Vagina (tissue), 2 donors: ENCODE measurements at places on chromosomes 12 and 14.

DNA sequence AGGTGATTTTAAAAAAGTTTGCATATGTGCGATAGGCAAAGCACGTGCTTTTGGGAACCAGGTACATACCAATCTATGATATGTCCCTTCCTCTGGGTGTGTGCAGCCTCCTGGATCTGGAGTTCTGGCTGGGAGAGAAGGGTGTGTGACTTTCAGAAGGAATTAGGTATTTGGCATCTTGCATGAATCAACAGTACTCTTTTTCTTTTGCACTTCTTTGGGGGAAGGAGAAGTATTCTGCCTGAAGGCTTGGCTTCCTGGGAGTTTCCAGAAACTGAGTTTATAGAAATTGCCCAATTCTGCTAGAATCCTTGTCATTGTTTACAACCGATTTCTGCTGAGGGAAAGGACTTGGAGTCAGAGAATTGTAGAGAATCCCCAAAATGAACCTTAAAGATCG is 2.9 kb upstream of the CLMN start:
- no peak for DNase-seq

DNA sequence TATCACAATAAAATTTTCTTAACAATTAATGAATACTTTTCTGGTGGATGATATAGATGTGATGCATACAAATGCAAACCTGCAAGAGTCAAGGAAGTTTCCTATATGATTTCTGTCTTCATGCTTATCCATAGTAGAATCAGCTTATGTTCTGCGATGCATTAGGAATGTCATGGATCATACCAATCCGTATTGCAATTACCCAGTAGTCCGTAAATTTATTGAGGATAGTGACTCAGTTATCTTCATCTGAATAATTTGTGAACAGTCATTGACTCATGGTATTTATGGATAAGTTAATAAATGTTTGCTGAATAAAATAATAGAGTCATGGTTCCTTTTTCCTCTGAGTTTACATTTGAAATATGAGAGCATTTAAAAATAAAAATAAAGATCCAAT is 483.4 kb downstream of the LRFN5 start:
- DNase-seq = no peak

GRCh38 chr14:33782923-33783322 is 168.0 kb downstream of the EGLN3 start:
- no peak for DNase-seq

- DNase-seq = no peak
Measured at GRCh38 chr14:56482310-56482911, 97.2 kb upstream of the TMEM260 start.

GRCh38 chr14:64926398-64926995 is 12.2 kb downstream of the CHURC1 start:
- no peak for DNase-seq

GRCh38 chr14:105192866-105193731 is 12.0 kb upstream of the NUDT14 start:
- no peak for DNase-seq

DNA sequence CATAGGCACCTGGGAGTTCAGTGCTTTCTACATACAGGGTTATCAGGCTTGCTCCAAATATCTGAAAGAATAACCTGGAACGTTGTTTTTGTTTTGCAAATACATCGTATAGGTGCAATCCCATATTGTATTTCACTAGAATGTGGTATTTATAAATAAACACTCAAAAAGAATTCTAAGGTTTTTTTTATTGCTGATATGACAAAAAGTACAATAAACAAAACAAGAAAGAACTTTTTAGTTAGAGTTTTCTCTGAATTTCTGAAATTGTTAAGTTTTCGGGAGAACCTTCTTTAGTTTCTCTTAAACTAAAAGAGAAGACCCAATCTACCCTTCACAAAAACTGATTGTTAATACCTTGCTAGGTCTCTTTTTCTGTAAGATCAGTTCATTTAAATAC is 225.8 kb downstream of the CCDC59 start:
- DNase-seq = no peak

DNA sequence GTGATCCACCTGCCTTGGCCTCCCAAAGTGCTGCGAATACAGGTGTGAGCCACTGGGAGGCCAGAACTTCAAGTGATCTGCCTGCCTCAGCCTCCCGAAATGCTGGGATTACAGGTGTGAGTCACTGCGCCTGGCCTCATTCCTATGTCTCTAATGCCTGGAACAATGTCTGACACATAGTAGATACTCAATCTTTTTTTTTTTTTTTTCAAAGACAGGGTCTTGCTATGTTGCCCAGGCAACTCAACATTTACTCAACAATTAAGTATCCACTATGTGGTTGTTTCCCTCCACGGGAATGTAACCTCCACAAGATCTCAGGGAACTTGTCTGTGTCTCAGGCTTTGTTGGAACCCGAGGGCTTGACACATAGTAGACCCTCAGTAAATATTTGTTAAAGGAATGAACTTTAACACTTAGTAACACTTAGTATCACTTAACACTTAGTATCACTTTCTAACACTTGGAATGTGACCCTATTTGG is 3.0 kb upstream of the TMEM120B start:
- no peak for DNase-seq

GRCh38 chr12:51450333-51450732 is 25.7 kb downstream of the SLC4A8 start:
- no peak for DNase-seq

GRCh38 chr12:92002195-92002649 is 143.4 kb downstream of the BTG1 start:
- no peak for DNase-seq

DNA sequence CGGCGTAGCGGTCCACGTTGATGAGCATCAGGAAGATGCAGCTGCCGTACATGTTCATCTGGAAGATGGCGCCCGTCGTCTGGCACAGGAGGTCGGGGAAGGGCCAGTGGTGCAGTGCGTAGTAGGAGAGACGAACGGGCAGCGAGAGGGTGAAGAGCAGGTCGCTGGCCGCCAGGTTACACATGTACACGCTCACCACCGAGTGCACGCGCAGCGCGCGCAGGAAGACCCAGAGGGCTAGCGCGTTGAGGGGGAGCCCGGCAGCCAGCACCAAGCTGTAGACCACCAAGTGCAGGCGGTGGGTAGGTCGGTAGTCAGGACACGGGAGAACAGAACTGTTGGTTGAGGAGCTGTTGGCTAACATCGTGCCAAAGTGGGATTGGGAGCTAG is 13.7 kb upstream of the CHD4 start:
- DNase-seq = no peak

DNA sequence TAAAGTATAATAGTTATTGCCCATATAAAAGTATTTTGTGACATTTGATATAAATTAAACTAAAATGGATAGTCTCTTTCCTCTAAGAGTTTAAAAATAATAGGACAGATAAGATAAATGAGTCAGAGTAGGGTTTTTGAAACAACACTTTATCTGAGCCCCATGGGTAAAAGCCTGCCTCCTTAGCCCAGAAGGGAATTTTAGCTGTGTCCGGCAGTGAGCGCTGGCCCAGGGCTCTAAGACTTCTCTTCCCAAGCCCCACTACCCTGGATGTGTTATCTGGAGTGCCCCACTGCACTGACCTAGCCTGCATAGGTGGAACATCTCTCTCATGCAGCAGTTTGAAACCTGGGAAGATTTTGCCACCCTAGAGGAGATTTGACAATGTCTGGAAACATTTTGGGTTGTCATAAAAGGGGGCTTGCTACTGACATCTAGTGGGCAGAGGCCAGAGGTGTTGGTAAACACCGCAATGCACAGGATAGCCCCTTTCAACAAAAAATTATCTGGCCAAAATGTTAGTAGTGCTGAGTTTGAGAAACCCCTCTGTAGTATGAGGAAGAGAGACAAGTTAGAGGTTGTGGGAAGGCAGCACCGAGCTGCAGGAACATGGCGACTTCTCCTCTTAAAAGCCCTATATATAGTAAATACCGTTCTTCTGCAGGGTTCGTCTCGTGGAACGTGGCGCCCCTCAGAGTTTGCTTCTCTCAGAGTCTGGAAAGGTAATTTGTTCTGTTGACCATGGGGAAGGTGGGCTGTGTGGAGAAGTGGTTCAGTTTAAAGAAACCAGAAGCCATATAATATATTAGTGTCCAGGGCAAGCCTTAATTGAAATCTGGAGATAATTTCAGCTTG is 29.3 kb upstream of the ATF1 start:
- DNase-seq = no peak

DNA sequence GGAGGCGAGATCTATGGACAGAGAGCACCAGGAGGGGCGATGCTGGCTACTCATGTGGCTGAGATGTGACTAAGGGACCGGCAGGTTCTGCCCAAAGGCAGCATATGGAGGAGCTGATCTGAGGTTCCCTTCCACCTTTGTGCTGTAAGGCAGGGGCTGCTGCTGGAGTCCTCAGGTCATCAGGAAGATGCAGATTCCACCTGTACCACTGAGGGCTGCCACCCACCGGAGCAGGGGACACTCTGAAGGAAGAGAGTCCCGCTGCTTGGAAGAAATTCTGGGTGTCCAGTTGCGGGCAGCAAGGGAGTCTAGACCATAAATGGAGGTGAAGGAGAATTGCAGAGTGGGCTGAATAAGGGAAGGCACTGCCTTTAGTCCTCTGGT is 55.3 kb downstream of the PLEKHG3 start:
- no peak for DNase-seq

- no peak for DNase-seq
Measured at GRCh38 chr14:23126548-23127278, 7.7 kb upstream of the CEBPE start.

- no peak for DNase-seq
Measured at GRCh38 chr12:16901946-16902345, 296.0 kb upstream of the LMO3 start.

DNA sequence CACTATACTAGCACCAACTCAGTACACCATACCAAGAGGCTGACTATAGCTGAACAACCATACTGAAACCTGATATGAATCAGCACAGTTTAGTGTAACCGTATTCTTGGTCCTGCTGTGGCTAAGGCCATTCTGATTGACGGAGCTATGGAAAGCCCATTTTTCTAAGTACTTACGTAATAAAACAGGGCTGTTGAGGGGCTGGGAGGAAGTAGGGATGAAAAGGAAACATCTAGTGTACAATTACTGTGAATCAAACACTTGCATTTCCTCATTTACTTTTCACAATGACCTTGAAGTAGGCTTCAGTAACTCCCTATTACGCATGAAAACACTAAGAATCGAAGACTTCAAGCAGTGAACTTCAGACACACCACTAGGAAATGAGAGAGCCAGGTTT is 198.2 kb downstream of the BTG1 start:
- DNase-seq = no peak

DNA sequence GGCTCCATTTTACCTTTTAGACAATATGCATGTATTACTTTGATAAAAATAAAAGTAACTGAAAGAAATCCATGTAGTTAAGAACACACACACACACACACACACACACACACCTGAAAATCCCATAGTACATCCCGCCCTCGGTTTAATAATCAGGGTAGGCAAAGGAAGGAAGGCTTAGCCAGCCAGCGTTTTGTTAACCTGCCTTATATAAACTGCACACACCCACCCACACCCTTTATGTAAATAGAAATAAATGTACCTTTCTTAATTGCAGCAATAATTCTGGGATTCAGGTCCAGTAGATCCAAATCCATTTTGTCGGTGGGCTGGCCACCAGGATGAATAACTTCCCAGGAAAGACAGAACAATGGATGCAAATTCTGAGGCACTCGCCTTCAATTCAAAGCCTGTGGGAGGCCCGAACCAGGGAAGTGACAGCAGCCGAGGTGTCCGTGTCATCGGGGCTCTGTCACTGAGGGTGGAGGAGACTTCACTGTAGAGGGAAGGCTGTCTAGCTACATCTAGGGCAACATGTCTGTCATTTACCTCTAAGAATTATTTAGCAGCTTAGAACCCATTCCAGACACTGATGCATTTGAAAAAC is 4.4 kb downstream of the XRCC3 start:
- no peak for DNase-seq

- no peak for DNase-seq
Measured at GRCh38 chr12:45988264-45988663, 2.1 kb downstream of the SCAF11 start.

DNA sequence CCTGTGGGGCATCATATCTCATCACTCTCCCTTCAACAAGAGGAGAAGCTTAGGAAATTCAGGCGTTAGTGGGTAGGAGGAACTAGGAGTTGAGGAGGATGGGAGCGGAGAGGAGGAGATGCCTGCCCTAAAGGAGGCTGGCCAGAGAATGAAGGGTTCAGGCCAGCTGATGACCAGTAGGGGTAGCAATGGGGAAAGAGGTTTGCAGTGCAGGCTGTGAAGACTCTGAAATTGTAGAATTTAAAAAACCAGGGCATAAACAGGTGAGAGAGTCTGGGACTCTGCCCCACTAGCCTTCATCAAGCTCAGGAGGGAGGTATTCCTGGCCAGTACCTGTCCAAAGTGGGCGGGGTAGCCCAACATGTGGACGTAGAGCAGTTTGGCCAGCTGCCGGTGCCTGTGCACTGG is 809 bp downstream of the AP1G2 start:
- DNase-seq = no peak

DNA sequence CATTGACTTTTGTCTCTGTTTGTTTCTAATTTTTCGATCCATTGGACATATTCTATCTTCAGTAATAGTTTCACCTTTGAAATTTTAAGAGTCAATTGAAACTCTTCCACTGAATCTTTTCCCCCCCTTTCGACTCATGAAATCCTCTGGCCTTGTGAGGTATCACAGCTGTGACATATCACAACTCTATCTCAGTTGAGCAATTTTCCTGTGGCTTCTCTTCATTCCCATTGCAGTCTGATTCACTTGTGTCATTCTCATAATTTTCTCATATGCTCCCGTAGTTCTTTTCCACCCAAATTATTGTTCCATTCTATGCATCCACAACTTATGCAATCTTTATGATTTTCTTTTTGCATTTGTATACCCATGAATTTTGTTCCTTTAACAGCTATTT is 261.6 kb downstream of the DACT1 start:
- DNase-seq = no peak

GRCh38 chr14:20789230-20789813 is 8.3 kb downstream of the RNASE6 start:
- no peak for DNase-seq

DNA sequence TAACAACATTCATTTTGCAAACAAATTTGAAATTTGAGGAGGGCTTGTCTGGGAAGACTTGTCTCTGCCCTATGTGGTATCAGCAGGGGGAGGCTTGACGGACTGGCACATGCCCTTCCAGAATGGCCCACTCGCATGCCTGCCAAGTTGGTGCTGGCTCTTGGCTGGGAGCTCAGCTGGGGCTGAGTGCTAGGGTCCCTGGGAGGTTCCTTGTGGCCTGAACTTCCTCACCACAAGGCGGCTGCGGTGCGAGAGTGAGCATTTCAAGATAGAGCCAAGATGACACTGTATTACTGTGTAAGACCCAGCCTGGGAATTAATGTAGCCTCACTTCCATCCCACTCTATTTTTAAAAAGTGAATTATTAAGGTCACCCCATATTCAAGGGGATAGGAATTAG is 271.6 kb upstream of the PLEKHG7 start:
- no peak for DNase-seq

GRCh38 chr12:83865431-83865830 is 1047.2 kb downstream of the SLC6A15 start:
- DNase-seq = no peak

DNA sequence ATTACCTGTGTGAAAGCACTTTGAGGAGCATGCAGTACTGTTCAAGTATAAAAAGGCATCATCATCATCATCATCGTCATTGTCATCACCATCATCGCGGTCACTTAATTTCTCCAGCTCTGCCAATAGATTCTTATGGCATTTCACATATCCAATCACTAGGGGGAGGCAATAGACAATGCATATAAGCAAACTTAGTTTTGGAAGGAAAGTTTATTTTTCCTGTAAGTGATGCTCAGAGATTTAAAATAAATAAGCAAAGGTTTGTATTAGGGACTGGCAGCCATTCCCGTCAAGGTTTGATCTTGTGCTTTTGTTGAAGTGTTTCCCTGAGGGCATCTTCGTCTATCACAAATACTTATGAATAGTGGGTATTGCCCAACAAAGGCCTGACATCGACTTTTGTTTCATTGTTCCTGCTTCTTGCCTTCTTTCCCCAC is 127.4 kb downstream of the KTN1 start:
- no peak for DNase-seq
